ENCODE measurements at places on chromosomes 4 and X.

DNA sequence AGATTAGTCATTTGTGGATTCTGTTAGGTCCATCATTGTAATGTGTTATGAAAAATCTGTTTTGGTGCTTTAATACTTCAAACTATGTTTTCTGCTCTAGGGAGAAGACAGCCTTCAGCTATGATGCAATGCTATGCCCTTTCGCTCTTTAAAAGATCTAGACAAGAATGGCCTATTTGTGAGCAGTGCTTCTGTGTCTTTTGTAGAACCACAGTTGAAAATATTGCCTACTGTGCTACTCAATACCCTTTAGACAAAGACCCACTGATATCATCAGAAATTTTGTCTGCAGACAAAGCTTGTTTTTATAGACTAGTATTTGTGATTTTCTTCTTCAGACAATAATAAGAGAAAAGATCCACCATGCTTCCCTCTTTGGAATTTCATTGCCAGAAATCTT is 44.6 kb upstream of the SLITRK2 start:
- no peak for DNase-seq

DNA sequence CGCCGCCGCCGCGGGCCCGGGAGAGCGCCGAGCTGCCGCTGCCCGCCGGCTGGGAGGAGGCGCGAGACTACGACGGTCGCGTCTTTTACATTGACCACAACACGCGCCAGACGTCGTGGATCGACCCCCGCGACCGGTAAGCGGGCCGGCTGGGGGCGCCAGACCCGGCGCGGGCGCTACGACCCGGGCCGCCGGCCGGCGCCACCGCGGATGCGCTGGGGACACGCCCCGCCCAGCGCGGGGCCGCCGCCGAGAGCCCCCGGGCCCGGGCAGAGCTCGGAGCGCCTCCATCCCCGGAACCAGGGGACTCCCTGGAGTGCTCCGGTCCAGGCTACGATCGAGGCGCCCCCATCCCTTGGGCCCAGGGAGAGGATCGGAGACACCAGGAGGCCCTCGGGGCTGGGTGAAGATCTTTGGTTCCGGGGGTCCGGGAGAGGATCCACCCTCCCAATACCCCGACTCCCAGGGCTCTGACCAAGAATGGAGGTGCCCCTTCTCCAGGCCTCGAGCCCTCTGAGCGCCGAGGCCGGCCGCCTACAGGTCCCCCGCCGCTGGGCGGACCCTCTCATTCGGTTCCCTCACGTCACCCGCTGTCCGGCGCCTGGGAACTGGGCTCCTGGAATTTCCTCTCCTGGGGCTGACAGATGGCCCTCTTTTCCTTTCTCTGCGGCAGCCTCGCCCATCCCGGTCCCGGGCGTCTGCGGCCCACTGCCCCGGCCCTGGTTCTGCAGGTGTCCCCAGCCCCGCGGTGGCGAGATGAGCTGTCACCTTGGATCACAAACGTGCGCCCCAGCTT is 48.8 kb downstream of the CLDN34 start:
- peak; percentile 33 for DNase-seq

DNA sequence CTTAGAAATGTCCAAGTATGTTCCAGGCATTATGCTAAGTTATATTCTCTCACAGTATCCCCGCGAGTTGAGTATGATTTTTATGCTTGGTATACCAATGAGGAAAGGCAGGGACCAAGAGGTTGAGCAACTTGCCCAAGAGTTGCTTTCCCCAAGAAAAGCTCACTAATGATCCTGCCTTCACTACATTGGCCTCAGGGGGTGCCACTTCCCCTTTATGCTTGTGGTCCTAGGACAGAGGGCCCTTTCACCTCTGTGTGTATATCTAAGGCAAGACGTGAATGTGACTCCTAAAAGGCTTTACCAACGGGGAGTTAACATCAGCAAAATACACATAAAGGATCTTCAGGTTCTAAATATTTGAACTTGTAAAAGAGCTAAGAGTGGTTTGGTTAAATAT is 164.4 kb upstream of the CPEB2 start:
- DNase-seq: no peak

GRCh38 chr4:129747756-129748155 is 651.8 kb downstream of the C4orf33 start:
- DNase-seq: no peak

GRCh38 chr4:84451546-84451945 is 47.5 kb downstream of the NKX6-1 start:
- no peak for DNase-seq

- no peak for DNase-seq
Measured at GRCh38 chr4:48710446-48711209, 69.5 kb downstream of the FRYL start.

DNA sequence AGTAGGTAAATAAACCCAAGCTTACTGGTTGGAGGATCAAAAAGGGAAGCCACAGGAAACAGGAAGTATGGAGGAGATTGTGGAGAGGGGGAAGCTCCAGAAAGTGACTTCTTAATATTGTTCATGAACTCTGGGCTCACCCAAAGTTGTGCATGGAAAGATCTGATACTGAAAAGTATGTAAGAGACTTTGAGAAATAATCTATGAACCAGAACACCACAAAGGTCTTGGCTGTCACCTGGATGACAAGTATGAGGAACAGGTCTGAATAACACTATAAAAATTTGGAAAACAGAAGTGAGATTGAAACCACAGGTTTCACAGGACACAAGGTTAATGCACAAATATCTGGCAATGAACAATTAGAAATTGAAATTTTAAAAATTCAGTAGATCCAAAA is 567.4 kb downstream of the INPP4B start:
- no peak for DNase-seq

DNA sequence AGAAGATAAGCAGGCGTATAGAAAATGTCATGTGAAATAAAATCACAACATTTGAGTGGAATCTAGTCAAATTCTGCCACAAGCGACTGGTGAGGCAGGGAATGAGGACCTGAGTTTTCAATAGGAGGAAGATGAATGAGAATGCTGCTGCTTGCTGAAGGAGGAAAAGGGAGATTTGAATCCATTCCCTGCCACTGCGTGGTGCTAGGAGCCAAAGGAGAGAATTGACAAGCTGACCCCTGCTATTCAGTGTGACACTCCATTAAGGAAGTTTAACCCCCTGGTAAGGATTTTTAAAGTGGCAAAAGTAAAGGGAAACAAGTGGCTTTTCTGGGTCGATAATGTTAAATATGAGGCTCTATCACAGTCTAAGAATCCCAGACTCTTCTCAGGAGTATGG is 314.0 kb downstream of the NAF1 start:
- DNase-seq: no peak

GRCh38 chr4:153014460-153014859 is 78.3 kb downstream of the FHDC1 start:
- no peak for DNase-seq

DNA sequence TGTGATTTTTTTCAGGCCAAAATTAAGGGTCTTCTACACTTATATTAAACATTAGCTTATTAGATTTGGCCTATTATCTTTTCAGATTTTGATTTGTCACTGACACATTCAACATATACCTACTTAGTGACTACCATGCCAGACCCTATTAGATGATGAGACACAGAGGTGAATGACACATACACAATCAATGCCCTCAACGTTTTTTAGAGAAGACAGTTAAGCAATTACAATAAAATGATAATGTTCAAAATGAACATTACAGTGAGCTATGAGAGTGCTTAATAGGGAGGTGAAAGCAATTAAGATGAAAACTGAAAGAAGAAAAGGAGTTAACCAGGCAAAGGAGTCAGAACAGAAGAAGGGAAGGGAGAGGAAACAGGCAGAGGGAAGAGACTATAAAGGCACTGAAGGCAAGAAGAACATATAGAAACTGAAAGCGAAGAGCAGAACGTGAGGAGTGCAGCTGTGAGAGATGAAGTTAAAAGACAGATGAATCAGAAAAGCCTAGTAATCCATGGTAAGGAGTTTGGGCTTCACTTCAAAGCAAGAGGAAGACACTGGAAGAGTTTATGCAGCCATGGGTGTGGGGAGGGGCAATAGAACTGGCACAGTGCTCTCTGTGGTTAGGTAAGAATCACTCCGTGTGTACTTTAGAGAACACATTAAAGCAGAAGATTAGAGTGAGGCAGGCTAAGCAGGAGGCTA is 119.0 kb downstream of the REELD1 start:
- no peak for DNase-seq

DNA sequence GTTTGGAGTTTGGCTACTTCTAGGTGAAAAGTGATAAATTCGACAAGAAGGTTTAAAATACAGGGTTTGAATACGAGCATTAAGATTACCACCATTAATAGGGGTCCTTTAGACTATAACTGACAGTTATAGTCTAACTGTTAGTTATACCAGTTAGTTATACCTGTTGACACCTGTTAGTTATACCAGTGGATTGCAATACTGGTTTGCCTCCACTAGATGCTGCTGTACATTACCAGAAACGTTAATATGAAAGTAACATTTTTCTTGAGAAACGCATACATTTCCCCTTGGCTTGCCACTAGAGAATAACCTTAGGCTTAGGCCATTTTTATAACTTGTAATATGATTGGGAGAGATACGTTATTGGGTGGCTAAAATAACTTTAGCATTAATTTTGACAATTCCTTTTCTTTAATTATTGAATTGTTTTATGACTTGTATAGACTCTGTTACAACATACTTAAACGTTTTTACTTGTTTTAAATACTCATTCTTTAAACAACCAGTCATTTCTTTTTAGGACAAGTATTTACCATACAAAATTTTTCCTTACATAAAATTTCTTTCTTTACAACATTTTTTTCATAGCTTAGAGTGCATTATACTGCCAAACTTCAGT is 911.2 kb downstream of the FSTL5 start:
- peak; percentile 39 for DNase-seq

DNA sequence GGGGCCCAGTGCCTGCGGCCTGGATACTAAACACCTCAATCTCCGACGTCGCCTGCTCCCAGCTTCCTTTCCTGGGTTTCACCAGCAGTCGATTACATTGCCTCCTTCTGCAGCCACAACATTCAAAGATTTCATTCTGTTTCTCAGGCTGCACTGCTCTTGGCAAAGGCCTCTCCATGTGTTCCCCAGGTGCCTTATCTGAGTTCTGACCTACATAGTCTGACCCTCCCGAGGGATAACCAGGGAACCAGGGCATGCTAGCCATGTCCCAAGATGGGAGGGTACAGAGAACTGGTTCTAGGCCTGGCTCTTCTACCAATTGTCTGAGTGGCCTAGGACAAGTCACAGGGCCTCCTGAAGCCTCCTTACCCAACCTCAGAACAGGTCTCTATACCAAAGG is 62.2 kb upstream of the ACSL1 start:
- no peak for DNase-seq

- no peak for DNase-seq
Measured at GRCh38 chr4:22932326-22932725, 239.6 kb downstream of the GBA3 start.

GRCh38 chr4:10461091-10461849 is 4.0 kb upstream of the ZNF518B start:
- DNase-seq: no peak

- peak; percentile 21 for DNase-seq
Measured at GRCh38 chrX:100895365-100896075, 21.4 kb upstream of the NOX1 start.

GRCh38 chrX:24357106-24357505 is 3.3 kb upstream of the SUPT20HL1 start:
- DNase-seq: no peak

DNA sequence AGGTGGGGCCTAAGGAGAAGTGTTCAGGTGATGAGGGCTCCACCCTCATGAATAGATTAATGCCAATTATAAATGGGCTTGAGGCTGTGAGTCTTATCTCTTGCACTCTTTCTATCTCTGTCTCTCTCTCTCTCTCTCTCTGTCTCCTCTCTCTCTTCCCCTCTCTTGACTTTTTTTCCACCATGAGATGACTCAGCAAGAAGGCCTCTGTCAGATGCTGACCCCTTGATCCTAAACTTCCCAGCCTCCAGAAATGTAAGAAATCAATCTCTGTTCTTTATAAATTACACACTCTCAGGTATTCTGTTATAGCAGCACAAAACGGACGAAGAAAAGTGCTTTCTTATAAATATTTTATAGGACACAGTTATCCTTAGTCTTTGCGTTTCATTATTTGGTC is 184.9 kb upstream of the PCDH7 start:
- no peak for DNase-seq

DNA sequence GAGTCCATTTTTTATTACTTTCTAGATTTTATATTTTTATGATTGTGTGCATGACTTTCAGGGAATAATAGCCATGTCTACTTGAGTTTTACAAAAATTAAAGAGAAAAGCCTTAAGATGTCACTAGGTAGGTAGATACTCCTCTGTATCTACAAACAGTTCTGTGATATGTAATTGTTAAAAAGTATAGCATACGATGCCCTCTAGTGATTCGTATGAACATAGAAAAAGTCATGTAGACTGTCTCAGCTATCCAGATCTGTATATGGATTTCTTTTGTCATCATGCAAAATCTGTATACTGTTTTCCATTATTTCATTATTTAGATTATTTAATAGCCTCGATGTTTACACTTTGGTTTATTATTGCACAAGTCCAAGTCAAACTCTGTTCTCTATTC is 856.6 kb downstream of the CENPC start:
- DNase-seq: peak; percentile 1

- DNase-seq: no peak
Measured at GRCh38 chr4:78938474-78938867, 767 bp downstream of the PAQR3 start.

- DNase-seq: peak; percentile 11
Measured at GRCh38 chr4:140243278-140243753, 89.3 kb upstream of the MAML3 start.

- DNase-seq: no peak
Measured at GRCh38 chr4:113644398-113644797, 117.1 kb downstream of the CAMK2D start.

DNA sequence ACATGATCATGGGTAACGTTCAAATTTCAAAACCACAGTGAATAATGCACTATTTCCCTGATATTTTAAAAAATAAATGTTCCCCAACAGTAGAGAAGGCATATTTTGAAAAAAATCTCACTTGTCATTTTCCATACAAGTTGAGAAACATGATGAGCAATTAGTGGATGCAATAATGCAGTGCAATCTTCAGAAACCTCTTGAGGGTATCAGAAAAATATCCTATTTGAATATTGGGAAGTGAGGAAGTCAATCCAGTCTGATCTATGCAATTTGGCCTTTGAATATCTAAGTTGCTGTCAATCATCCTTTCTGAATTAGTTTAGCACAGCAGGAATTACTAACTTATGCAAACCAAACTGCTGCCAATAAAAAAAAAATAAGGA is 776.8 kb downstream of the PCDH18 start:
- no peak for DNase-seq

- no peak for DNase-seq
Measured at GRCh38 chrX:44344687-44345086, 1.2 kb upstream of the EFHC2 start.

DNA sequence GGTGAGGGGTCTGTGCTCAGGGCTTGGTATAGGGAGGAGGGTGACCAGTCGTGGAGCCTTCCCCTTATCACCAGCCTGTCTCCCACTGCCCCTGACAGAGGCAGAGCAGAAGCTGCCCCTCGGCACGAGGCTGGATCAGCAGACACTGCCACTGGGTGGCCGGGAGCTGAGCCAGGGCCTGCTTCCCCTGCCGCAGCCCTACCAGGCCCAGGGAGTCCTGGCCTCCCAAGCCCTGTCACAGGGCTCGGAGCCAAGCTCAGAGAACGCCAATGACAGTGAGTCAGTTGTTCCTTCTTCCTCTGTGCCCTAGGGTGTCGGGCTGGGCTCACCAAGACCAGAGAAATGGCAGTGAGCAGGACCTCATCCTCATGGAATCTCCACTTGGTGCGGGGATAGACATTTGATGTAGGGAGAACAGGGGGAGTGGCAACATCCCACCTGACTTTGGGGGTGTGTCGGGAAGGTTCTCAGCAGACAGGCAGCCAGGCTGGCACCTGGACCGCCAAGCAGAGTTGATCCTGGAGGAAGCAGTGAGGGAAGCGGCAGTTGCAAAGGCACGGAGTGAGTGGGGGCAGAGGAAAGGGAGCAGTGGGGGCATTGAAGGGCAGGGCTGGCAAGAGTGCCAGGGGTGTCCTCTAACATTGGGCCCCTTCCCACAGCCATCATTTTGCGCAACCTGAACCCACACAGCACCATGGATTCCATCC is 14.3 kb upstream of the UBA1 start:
- no peak for DNase-seq

All from NCI-H524 (cell line).